ENCODE measurements at places on chromosomes 2 and 18.

- no peak for DNase-seq
Measured at GRCh38 chr18:6273423-6273822, 141.3 kb downstream of the L3MBTL4 start.

GRCh38 chr2:27128668-27129571 lies 5.3 kb downstream of the ABHD1 start:
- no peak for DNase-seq

DNA sequence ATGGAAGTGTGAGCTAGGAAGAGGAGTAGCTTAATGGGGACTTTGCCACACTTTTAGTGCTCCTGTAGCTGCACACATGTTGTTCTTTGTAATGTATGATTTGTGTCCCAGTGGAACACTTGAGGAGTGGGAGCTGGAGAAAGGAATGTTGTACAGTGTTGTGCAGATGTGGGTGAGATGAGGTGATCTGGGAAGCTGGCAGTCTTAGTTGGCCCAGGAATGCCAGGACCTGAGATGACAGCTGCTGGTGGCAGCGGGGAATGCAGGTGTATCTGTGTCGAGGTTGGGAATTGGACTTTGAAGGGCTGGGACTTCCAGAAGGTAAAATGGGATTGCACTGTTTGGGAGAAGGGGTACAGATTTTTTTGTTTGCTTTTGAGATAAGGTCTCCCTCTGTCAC lies 23.6 kb downstream of the NEDD4L start:
- no peak for DNase-seq

DNA sequence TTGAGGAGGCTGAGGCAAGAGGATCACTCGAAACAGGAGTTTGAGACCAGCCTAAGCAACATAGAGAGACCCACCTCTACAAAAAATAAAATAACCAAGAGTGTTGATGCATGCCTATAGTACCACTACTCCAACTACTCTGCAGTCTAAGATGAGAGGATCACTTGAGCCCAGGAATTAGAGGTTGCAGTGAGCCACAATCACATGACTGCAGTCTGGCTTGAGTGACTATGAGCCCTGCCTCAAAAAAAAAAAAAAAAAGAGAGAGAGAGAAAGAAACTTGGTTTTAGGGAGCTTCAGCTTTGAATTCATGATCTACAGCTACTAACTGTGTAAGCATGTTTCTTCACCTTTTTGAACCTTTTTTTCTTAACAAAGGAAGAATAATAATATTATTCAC lies 119.9 kb downstream of the HNMT start:
- no peak for DNase-seq

DNA sequence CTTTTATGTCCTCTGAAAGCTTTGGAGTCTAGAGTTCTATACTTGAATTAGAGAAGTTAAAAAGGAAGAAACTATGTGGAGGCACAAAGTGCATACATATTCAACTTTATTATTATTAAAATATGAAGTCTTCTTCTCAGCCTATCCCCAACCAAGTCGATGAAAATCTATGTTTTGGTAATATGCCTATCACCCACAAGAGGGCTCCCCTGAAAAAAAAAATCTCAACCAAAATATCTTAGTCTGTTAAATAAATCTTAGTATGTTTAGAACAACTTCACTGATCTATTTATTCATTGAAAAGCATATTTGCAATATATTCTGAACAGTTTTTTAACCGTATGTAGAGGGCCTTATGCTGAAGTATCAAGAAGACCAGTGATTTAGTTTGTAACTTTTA lies 804.5 kb downstream of the TDRD15 start:
- DNase-seq = no peak

DNA sequence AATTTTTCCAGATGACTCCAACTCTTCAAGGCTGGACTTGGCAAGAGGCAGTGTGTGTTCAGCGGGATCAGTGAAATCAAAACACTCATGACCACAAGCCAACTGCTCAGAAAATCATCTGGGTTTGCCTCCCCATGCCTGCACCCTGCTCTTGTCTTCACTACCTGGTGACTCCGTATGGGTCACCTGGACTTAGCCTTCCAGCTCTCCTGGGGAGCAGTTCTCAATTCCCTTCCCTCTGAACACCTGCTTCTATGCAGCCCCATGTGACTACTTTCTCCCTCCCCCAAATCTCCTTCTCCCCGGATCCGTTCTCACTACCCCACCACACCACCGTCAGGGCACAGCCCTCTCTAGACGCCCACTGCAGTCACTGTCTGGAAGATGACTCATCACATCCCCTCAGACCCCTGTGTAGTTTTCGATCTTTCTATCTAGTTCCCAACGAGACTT lies 130.2 kb upstream of the ID2 start:
- DNase-seq = no peak

DNA sequence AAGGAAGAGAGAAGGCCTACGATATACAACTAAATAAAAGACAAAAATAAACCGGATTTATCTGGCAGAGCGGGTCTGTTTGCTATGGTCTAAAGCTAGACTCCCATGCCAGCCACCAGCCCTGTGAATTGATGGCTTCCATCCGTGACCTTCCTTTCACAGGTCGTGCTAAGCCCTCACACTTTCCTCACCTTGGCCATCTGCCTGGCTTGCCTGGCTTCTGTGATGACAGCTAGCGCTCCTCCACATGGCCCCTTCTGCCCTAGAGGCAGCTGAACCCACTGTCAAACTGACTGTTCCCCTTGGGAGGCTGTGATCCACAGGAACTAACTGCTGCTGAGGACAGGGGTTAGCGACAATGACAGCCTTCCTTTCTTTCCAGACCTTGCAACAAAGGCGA lies 32.5 kb downstream of the GAREM1 start:
- DNase-seq = no peak

DNA sequence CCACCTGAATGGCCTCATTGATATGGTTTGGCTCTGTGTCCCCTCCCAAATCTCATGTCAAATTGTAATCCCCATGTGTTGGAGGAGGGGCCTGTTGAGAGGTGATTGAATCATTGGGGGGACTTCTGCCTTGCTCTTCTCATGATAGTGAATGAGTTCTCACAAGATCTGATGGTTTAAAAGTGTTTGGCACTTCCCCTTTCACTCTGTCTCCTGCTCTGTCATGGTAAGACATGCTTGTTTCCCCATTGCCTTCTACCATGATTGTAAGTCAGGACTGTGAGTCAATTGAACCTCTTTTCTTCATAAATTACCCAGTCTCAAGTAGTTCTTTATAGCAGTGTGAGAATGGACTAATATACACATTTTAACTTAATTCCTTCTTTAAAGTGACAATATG lies 146.8 kb upstream of the KCNJ3 start:
- no peak for DNase-seq

- no peak for DNase-seq
Measured at GRCh38 chr2:138016351-138017087, 52.2 kb downstream of the HNMT start.

DNA sequence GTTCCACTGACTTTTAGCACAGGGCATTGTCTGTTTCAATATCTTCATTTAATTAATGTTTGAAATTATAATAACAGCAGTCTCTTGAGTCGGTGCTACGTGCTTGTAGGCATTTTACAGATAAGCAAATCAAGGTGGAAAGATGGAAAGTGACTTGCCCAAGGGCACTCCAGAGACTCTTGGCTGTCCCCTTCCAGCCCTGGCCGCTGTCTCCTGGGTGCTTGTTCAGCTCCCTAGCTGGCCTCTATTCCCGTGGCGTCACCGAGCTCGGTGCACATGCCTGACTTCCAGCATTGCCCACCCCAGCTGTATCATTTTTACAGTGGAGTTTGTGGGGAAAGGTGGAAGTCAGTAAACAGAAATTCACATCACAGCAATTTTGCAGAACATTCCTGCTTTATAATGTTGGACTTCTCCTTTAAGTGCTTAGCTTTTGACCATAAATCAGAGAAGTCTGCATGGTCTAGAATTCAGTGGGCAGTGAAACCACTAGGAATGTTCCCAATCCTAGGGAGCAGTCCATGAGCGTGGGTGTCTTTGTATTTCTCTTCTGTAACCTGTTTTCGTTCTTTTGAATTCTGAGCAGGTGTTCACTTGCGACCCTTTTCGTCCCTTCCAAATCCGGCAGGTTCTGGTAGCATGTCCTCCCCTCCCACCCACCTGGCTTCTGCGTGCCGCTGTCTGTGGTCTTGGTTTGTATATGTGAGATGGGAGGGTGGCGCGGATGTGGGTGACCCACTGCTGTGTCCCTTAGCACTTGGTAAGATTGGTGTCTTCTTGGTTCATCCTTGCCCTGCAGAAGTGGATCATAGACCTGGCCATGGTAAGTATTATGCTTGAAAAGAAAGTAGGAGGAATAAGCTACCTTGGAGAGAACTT lies 8.4 kb downstream of the SLC66A3 start:
- DNase-seq = no peak

DNA sequence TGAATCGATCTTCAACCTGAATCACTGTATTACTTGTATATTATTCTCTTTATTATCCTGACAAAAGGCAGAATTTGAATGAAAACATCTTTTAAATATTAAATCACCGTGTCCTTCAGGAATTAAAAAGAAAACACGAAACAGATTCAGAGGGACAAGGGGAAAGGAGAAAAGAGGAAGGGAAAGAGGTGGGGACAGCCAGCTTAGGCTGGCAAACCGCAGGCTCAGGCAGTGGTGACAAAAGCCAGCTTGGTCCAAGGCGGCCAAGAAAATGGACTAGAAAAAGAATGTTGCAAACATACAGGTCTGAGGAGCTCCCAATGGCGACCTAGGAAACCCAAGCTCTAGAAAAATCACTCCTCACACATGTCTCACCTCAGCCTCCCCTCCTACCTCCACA lies 6.8 kb downstream of the B4GALT6 start:
- no peak for DNase-seq

- DNase-seq = no peak
Measured at GRCh38 chr18:62784966-62785413, 69.6 kb downstream of the PHLPP1 start.

DNA sequence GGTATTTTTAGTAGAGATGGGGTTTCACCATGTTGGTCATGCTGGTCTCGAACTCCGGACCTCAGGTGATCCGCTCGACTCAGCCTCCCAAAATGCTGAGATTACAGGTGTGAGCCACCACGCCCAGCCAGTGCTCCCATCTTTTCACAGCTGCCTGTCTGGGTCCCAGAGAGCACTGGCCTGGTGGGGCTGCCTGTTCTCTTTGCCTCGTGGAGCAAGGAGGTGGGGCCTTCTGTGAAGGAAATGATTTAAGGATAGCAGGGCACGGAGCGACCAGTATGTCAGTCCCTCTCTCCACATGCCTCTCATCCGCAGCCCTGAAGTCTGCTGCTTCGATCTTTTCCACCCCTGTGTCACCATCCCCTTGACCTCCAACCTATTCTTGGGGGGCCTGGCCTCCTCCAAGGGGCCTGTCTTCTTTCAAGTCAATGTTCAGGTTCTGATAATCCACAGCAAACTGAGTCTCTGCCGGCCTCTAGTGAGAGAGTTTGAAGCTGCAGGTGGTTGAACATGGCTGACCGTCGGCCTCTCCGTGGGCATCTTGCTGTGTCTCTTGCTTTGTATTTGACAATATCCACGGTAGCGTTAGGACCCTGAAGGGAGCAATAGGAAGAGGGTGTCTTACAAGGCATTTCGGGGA lies 28.2 kb upstream of the GIGYF2 start:
- DNase-seq = no peak

DNA sequence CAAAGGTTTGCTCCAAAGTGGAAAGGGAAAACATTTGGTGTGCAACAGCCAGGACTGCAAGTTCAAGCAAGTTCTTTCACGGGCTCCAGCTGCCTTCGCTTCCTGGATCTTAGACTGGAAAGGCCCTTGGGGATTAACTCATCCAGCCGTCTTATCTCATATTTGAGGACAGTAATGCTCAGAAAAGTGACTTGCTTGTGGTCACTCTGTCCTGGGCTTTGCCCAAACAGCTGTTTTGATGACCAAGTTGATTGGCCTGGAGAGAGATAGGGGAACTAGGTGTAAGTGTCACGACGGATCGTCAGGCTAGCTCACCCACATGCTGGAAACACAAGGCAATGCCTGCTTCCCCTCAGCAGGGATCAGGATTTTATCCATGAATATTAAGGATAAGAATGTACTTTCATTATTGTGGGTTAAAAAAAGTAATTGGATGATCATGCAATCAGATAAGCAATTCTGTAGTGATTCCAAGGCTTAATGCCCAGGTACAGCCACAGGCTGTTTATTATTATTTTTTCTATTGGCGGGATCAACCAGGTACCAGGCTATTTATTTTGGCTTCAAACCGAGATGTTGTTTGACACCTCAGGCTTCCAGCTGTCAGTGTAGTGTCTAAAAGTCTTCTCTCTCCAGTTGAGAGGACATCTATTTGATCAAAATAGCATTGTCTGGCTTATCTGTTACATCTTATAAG lies 162.5 kb upstream of the EPAS1 start:
- peak; percentile 15 for DNase-seq

- no peak for DNase-seq
Measured at GRCh38 chr2:183185534-183185933, 61.3 kb downstream of the NUP35 start.

DNA sequence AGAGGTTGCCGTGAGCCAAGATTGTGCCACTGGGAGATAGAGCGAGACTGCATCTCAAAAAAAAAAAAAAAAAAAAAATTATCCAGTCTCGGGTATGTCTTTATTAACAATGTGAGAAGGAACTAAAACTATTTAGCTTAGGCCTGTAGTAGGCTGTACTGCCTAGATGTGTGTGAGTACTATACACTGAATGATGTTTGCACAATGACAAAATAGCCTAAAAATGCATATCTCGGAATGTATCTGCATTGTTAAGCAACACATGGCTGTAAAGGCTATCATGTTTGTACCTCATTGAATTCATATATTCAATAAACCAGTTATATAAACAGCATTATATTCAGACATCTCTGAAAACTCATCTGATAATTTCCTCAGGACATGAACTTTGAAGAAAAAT lies 191.2 kb upstream of the SESTD1 start:
- DNase-seq = no peak

DNA sequence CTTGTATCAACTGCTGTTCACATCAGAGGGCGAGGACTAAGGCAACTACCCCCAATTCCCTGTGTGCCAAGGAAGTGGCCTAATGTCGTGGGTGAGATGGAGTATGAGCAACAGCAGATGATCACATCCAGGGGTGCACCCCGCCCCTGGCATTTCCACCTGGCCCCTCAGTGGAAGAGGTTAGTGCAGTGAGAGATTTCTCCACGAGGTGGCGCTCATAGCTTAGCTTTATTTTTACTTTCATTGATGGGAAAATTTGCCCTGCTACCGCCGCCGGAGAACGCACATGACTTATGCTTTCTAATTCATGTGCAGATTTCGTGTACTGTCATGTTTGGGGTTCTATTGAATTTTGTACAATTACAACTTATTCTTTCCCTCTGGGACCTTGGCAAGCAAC lies 470.6 kb upstream of the MEX3C start:
- DNase-seq = peak; percentile 45

GRCh38 chr18:46335534-46336101 lies 231.4 kb downstream of the HAUS1 start:
- DNase-seq = no peak

DNA sequence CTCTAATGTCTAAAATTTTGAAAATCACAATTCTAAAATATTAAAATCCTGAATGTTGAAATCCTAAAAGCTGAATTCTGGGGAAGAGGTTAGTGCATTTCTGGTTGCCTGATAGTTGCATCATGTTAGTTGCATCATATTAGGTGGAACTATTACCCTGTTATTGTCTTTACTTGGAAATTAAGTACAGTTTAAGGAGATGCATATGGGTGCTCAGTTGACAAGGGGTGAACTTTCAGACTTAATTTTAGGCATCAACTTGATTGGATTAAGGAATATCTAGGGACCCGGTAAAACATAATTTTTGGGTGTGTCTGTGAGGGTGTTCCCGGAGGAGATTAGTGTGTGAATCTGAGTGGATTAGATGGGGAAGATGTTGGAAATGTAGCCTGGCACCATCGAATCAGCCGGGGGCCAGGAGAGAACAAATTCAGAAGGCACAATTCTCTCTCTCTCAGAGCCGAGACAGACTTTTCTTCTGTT lies 409.8 kb downstream of the PLCL1 start:
- no peak for DNase-seq

- no peak for DNase-seq
Measured at GRCh38 chr18:79641722-79642497, 37.7 kb upstream of the CTDP1 start.
